Smooth muscle cell of the pulmonary artery (primary cell): ENCODE measurements at places on chromosomes 4 and X. TPM values are rescaled to one million over a fixed set of nuclear protein-coding genes. Genes with fewer than 3 reads are reported as not detected.

ABLIM2 gene
- total RNA-seq: 0.98 and 2.7 TPM in 2 replicates

CTAG2 gene
- total RNA-seq: not detected in 2 replicates

PLAC8 gene
- total RNA-seq: not detected in 2 replicates

AVPR2 gene
- not detected in 2 replicates for total RNA-seq

RS1 gene
- total RNA-seq: not detected in 2 replicates

SSX4 gene
- not detected in 2 replicates for total RNA-seq

IBSP gene
- total RNA-seq: 1.9 and 2.2 TPM in 2 replicates

DCLK2 gene
- total RNA-seq: 6.9 and 14.2 TPM in 2 replicates

CTAG1B gene
- total RNA-seq: not detected in 2 replicates

ASMT gene
- total RNA-seq: 0.07 TPM in 1 of 2 replicates, not detected in the other

MED14 gene
- total RNA-seq: 21.8 and 27.4 TPM in 2 replicates

MAGEB1 gene
- total RNA-seq: not detected in 2 replicates

XG gene
- 1.2 and 5.8 TPM in 2 replicates for total RNA-seq

AFAP1 gene
- 81.1 and 134 TPM in 2 replicates for total RNA-seq

HGFAC gene
- 0.13 TPM in 1 of 2 replicates, not detected in the other for total RNA-seq

UGT2B17 gene
- total RNA-seq: not detected in 2 replicates

CXCL3 gene
- 1.5 and 9.0 TPM in 2 replicates for total RNA-seq

PF4V1 gene
- 2.1 and 4.2 TPM in 2 replicates for total RNA-seq

DCAF8L2 gene
- 0.20 TPM in 1 of 2 replicates, not detected in the other for total RNA-seq

SASH3 gene
- not detected in 2 replicates for total RNA-seq

AFP gene
- 0.46 and 1.1 TPM in 2 replicates for total RNA-seq

SPATA4 gene
- 0.23 and 0.46 TPM in 2 replicates for total RNA-seq
